Hippocampal formation (tissue), 2 donors: ENCODE measurements at places on chromosomes 6 and 20.

DNA sequence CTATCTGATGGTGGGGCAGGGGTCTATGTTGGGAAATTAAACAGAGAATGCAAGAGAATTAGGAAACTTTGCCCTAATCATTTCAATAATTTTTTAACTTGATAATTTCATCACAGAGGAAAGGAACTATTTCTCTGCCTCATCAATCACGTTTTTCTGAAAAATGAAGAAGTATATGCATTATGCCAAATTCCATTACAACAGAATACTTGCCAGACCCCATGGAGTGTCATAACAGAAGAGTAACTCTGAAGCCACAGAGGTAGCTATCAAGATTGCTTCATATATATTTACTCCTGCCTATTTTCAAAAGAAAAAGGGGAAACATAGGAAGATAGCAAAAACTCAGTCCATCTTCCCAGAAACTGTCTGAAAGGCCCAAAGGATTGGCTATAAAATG is 5.7 kb upstream of the USP49 start:
- DNase-seq = no peak

GRCh38 chr6:88725111-88725975 is 238.1 kb downstream of the RNGTT start:
- no peak for DNase-seq

GRCh38 chr6:64160486-64160885 is 524.9 kb downstream of the PHF3 start:
- no peak for DNase-seq

DNA sequence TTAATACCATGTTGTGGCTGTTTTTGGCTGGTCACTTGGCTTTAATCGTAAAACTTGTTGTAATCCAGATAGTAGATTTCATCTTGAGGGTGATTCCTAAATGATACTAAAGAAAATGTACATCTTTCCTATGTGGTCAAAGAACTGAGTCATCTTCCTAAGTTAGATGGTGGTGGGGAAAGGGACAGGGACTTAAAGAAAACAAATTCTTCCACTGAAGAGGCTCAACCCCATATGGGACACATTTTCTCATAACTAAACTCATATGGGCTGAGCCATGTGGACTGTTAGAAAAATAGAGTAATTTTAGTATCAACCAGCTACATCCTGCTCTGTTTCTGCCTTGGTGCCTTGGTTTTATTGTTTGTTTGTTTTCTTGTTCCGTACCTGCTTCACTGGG is 155.8 kb downstream of the TSHZ2 start:
- DNase-seq = no peak

- DNase-seq = no peak
Measured at GRCh38 chr6:162325826-162326225, 401.7 kb downstream of the PRKN start.

DNA sequence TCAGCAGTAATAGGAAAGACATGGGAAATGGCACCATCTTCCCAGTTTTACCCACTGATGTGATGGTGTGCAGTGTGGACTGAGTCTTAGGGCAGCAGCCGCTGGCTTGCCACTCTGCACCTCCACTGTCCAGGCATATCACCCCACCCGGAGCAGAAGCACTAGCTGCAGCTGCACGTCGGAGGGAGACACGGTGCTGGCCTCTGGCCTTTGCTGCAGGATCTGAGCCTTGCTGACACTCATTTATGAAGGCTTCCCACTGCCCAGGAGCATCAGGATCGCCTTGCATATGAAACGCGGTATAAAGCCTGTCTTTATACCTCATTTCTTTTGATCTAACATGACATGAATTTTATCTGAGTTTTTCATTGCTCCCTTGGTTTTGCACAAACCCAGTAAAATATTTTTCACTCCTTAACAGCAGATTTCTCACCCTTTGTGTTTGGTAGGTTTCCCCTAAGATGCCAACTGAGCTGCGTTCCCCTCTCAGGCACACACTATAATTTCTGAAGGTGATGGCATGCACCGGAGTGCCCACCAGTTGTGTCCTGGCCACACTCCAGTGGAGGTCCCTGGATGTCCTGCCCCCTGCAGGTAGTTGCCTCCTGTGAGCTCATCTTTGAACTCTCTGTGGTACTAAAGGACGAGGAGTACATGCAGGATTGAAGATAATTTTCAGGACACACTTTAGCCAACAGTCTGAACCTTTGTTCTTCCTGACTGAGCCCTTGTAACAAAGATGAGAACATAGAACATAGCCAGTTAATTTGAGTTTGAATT is 9.0 kb upstream of the EXOC2 start:
- DNase-seq = no peak

GRCh38 chr6:157791450-157791849 is 31.6 kb upstream of the SNX9 start:
- DNase-seq = no peak

DNA sequence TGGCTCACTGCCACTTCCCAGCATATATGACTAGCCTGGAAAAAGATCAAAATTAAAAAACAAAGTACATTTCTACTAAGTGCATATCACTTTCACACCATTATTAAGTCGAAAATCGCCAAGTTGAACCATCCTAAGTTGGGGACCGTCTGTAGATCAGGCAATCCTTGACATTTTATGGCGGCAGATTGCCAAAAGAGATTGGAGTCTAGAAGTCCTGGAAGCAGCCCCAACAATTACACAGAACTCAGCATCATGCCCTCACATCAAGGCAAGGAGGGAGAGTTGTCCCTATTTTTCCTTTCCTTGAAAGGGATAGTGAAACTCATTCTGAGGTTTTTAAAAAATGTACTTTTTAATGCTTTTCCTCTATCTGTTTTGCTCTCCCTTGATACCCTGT is 30.7 kb downstream of the SLC22A3 start:
- DNase-seq = no peak

DNA sequence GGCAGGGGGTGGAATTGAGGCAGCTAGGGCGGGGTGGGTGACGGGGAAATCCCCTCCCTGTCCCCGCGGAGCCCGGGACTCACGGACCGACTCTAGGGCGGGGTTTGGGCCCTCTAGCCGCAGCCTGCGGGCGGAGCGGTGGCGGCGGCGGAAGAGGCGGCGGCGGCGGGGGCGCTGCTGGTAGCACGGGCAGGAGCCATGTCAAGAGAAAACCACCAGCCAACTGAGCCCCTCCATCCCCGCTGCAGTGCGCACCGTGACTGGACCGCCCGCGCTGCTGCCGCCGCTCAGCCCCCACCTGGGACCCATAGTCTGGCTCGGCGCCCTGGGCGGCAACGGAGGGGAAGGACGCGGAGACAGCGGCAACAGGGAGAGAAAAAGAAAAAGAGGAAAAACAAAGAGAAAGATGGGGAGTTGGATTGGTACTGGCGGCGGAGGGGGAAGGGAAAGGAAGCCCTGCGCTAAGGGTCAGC is 1.2 kb upstream of the C6orf62 start:
- no peak for DNase-seq

DNA sequence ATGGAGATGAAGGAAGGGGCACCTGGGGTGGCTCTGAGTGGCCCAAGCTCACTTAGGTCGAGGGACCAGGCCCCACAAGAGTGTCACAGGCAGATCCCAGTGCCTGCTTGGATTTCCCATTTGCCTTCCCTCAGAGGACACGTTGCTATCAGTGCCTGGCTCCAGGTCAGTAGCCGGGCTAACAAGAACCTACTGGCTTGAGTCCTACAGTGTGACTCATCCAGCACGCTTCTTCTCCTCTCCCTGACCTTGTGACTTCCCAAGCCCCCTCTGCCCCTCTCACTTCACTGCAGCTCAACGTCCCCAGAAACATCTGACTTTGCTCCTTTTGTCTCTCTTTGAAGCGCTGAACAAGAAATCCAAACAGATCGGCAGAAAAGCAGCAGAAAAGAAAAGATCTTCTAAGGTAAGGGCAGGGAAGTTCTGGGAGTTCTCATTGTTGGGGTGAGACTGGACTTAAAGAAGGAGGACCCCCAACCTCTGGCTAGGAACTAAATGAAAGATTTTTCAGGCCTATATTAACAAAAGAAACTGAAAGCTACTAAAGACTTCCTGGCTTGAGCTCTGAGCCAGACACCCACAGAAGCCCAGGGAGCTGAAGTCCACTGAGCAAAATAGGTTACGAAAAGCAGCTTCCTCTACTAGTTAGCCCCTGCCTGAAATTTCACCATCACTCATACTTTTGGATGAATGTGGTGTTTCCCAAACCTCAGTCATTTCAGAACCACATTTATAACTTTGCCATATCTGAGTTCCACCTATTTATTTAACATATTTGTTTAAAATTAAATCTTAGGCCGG is 21.5 kb downstream of the ASIP start:
- no peak for DNase-seq

DNA sequence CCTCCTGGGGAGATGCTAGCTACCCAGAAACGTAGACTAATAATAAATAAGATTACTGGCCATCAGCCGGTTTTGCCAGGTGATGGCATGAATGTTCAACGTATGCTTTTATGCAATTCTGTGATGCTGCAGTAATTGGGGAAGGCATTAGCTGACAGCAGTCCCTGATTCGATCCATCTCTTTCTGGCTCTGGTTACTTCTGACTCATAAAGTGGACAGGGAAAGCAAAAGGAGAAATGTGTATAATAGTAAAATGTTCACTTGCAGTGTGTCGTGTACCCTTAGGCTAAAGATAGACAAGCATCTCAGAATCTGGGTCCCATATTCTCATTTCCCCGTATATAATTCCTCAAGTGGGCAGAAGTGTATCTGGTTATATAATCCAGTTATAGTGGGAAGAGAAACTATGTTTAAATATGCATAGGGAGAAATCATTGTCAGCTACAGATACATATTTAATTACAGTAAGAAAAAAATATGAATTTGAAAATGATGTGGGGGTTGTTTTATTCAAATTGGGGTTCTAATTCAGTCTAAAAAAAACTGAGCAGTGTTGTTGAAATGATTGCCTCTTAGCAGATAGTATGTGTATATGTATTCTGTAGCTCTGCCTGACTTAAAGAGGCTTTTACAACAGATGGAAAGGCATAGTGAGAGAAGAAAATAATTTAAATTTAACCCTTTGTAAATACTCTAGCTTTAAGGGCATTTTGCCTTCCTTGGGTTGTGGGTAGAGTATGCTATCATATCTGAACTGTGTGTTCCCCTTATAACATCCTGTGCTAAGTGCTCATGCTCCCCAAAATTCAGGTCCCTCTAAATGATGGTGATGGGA is 40.6 kb downstream of the DOK5 start:
- DNase-seq = no peak

- no peak for DNase-seq
Measured at GRCh38 chr6:169529931-169530751, 171.7 kb downstream of the WDR27 start.

- DNase-seq = peak; percentile 56
Measured at GRCh38 chr20:32902456-32903420, 44.0 kb downstream of the EFCAB8 start.

- no peak for DNase-seq
Measured at GRCh38 chr6:87798393-87799278, 96.6 kb upstream of the AKIRIN2 start.

DNA sequence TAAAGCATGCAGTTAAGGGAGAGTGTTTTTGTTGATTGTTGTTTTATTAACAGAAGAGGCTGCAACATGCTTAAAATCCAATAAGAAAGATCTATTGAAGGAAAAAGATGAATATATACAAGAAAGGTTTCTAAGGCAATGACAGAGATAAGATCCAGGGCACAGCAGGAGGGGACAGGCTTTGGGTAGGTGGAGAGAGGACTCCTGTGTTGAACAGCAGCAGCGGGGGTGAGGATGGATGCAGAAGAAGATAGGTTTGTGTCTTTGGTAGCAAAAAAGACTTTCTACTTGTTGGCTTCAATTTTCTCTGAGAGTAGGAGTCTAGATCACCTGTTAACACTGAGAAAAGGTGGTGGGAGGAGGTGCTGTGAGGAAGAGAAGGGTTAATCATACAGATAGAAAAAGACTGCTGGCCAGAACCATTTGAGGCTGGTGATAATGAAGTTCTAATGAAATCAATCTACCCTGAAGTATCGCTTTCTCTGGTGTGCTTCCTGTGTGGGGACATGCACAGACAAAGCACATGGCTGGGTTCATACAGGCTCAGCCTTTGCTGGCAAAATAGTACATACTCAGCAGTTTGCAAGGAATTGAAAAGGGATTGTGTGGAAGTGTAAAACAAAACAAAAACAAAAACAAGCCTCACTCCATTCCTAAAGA is 17.2 kb upstream of the DST start:
- no peak for DNase-seq

DNA sequence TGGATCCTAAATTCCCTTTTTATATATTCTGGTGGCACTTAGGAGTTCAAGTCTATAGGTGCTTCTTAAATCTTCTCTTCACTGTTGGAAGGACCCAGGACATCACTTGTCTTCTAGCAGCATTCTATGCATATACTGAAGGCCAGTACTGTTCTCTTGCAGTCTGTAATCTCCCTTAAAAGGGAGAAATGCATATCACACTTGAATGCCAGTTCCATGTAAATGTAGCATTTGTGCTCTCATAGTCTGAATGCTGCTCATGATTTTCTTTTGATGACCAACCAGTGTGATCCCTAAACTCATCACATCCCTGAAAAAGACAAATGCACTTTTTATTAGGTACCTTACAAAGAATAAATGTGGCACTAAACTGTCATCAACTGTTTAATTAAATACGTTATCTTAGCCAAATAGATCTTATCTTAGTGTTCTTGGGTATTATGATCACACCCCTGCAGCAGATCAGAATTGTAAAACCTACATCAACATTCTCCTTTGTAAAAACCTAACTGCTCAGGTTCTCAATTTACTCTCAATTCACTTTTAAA is 176.1 kb downstream of the EPHA7 start:
- DNase-seq = no peak

DNA sequence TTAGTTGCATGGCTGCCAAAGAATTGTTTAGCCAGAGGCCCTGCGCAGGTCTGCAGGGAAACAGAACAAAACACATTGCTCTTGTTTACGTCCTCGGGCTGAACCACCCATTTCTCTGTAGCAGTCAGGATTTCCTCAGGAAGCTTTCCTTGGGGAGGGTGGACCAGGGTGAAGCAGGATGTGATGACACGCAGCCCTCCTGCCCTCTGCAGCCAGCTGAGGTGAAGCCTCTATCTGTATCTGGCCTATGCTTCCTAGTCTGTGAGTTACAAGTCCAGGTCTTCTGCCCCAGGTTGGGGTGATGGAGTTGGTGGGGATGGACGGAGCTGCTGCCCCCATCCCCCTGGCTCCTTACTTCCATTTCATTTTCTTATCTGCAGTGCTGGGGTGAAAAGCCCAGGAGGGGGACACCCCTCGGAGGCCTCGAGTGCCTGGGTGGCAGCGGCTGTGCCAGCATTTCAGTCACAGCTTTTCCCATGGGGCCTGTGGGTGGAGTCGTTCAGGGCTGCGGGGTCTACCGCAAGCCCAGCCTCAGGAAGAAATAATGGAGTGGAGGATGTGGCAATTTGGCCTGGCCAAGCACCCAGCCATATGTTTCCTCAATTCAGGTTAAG is 24.9 kb downstream of the SASH1 start:
- DNase-seq = no peak

DNA sequence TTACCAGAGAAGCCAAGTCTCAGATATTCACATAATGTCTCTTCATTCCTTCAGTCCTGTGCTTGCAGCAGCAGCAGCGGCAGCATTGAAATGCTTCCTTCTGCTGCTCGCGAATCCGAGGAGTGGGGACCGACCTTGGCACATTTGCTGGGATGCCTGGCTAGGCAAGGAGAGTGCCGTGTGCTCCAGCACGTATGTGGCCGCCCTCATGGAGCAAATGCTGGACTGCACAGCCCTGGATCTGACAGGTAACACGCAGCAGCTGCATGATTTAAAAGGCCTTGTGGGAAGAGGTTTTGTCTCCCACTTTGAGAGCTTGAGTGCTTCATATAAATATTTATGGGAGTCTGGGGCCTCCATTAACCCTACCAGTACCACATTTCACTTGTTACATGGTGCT is 9.9 kb downstream of the MAFB start:
- no peak for DNase-seq

GRCh38 chr6:149847939-149848267 is 16.3 kb downstream of the LRP11 start:
- no peak for DNase-seq
